ENCODE measurements at places on chromosomes 4 and X.

GRCh38 chr4:55124322-55125076 is 896 bp downstream of the KDR start:
- no peak for DNase-seq
- no peak overlapping the region for H3K4me3 ChIP-seq
- H3K36me3 ChIP-seq = no peaks in the 10 kb centered on the region
- H3K27ac ChIP-seq = no peak overlapping the region

DNA sequence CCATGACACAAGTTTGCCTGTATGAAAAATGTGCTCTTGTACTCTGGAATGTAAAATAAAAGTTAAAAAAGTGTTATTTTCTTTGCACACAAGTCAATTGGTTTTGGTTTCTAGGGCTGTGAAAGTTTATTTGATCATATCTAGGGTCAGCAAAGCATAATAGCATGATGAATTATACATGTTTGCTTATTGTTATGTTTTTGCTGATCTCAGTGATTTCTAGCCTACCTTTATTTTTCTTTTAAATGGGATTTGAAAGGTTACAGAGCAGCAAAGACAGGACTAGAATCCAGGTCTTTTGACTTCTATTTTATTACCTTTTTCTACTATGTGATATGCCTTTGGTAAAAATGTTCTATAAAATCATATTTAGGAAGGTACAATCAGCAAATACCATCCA is 481.0 kb downstream of the PRR32 start:
- no peaks in the 10 kb centered on the region for H3K36me3 ChIP-seq
- no peak overlapping the region for H3K27ac ChIP-seq
- H3K27me3 ChIP-seq = no peaks in the 10 kb centered on the region

GRCh38 chrX:39773923-39774773 is 323.6 kb downstream of the BCOR start:
- no peak overlapping the region for H3K4me3 ChIP-seq
- no peak overlapping the region for H3K27ac ChIP-seq
- H3K27me3 ChIP-seq = no peaks in the 10 kb centered on the region
- no peaks in the 10 kb centered on the region for H3K36me3 ChIP-seq
- no peaks in the 10 kb centered on the region for H3K4me1 ChIP-seq
- DNase-seq = no peak

GRCh38 chr4:81042578-81043365 is 12.3 kb downstream of the BMP3 start:
- no peaks in the 10 kb centered on the region for H3K36me3 ChIP-seq
- peaks cover 59% of the 10 kb centered on the region for H3K27me3 ChIP-seq
- H3K27ac ChIP-seq = no peak overlapping the region
- H3K4me3 ChIP-seq = no peak overlapping the region
- no peaks in the 10 kb centered on the region for H3K4me1 ChIP-seq
- DNase-seq = no peak

GRCh38 chrX:49995795-49996455 is 73.5 kb downstream of the CLCN5 start:
- no peaks in the 10 kb centered on the region for H3K27me3 ChIP-seq
- H3K36me3 ChIP-seq = no peaks in the 10 kb centered on the region
- H3K4me3 ChIP-seq = 0 out of 2 replicates have a peak overlapping the region, but pooled peaks have one; percentile 49
- no peak for DNase-seq

- no peak for DNase-seq
- H3K4me3 ChIP-seq = peak overlapping the region; percentile 88
- H3K4me1 ChIP-seq = peaks cover 52% of the 10 kb centered on the region
- H3K27ac ChIP-seq = peak overlapping the region; percentile 82
Measured at GRCh38 chr4:139015948-139016471, 429 bp downstream of the NOCT start.

DNA sequence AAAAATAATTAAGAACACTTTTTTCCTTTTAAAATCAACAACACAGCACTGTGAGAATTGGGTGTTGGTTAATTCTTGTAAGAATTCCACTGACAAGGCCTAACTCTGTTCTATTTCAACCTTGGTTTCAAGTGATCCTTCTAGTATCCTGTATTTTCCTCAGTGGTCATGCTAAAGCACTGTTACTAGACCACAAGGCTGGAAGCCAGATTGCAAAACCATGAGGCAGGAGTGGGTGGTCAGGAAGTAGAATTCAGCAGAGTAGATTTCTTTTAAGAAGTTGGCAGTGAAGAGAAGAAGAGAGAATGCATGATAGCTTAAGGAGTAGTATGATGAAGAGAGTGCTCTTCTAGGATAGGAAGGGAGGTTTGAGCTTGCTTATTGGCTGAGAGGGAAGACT is 71.6 kb upstream of the LEF1 start:
- H3K27ac ChIP-seq = no peak overlapping the region
- H3K4me3 ChIP-seq = no peak overlapping the region
- no peaks in the 10 kb centered on the region for H3K4me1 ChIP-seq
- DNase-seq = no peak
- H3K27me3 ChIP-seq = no peaks in the 10 kb centered on the region
- H3K36me3 ChIP-seq = no peaks in the 10 kb centered on the region

- no peaks in the 10 kb centered on the region for H3K27me3 ChIP-seq
- no peaks in the 10 kb centered on the region for H3K4me1 ChIP-seq
- H3K4me3 ChIP-seq = no peak overlapping the region
- peak; percentile 38 for DNase-seq
- H3K36me3 ChIP-seq = no peaks in the 10 kb centered on the region
Measured at GRCh38 chr4:103429283-103429682, 231.1 kb upstream of the CENPE start.

DNA sequence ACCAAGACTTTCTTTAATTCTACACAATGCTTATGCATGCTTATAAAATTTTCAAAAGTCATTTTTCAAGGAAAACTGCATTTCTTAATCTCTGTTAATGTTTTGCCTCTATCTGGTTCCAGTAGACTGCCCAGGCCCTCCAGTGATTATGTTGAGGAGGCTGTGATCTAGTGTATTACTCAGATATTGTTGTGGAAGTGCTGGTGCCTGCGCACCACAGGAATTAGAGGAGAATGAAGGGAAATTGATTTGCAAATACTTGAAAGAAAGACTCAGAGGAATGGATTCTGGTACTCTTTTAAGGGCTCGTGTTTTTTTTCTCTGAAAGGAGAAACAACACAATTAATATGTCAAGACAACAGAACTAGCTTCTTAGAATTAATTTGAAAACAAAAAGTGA is 1015.1 kb downstream of the RPA4 start:
- H3K4me3 ChIP-seq = no peak overlapping the region
- no peaks in the 10 kb centered on the region for H3K36me3 ChIP-seq
- H3K27ac ChIP-seq = no peak overlapping the region
- no peaks in the 10 kb centered on the region for H3K27me3 ChIP-seq

DNA sequence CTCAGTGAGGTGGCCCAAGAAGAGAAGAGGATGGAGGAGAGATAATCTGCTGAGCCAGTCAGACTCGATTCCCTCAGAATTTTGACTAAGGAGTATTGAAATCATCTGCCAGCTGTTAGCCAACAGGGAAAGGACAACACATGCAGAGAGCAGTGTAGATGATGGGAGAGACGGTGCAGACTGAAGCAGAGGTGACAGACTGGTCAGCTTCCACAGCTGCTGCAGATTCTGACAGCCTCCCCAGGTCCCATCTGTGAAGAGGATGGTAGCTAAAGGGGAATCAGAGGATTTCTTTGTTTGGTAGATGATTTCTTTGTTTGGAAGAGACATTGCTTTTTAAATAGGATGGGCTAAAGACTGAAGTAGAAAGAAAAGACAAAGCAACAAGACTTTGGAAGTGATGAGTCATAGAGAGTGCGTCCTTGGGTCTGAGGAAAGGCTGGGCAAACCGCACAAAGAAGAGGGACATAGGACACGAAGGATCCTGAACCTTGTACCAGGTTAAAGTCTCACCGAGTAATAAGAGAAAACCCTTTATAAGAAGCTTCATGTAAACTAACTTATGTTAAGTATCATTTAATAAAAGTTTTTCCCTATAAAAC is 27.6 kb downstream of the INTU start:
- H3K27me3 ChIP-seq = no peaks in the 10 kb centered on the region
- no peaks in the 10 kb centered on the region for H3K4me1 ChIP-seq
- no peak for DNase-seq
- H3K27ac ChIP-seq = no peak overlapping the region
- H3K4me3 ChIP-seq = no peak overlapping the region
- H3K36me3 ChIP-seq = no peaks in the 10 kb centered on the region

- H3K27ac ChIP-seq = no peak overlapping the region
- no peaks in the 10 kb centered on the region for H3K27me3 ChIP-seq
- no peaks in the 10 kb centered on the region for H3K36me3 ChIP-seq
- no peak overlapping the region for H3K4me3 ChIP-seq
Measured at GRCh38 chrX:14920196-14920595, 47.0 kb downstream of the MOSPD2 start.

GRCh38 chr4:119833611-119834010 is 205.0 kb upstream of the PDE5A start:
- no peak overlapping the region for H3K4me3 ChIP-seq
- H3K36me3 ChIP-seq = no peaks in the 10 kb centered on the region
- H3K4me1 ChIP-seq = no peaks in the 10 kb centered on the region
- H3K27ac ChIP-seq = no peak overlapping the region
- H3K27me3 ChIP-seq = no peaks in the 10 kb centered on the region

GRCh38 chr4:132809298-132810032 is 339.6 kb upstream of the PCDH10 start:
- H3K27me3 ChIP-seq = no peaks in the 10 kb centered on the region
- no peak overlapping the region for H3K4me3 ChIP-seq
- no peak for DNase-seq
- H3K27ac ChIP-seq = no peak overlapping the region
- H3K4me1 ChIP-seq = no peaks in the 10 kb centered on the region
- no peaks in the 10 kb centered on the region for H3K36me3 ChIP-seq

DNA sequence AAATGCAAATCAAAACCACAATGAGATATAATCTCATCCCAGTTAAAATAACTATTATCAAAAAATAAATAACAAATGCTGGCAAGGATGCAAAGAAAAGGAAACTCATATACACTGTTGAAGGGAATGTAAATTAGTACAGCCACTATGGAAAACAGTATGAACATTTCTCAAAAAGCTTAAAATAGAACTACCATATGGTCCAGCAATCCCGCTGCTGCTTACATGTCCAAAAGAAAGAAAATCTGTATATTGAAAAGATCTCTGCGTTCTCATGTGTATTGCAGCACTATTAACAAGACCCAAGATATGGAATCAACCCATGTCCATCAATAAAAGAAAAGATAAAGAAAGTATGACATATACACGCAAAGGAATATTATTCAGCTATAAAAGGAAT is 3.0 kb upstream of the NAP1L2 start:
- H3K4me1 ChIP-seq = no peaks in the 10 kb centered on the region
- DNase-seq = no peak
- no peaks in the 10 kb centered on the region for H3K36me3 ChIP-seq
- no peaks in the 10 kb centered on the region for H3K27me3 ChIP-seq

DNA sequence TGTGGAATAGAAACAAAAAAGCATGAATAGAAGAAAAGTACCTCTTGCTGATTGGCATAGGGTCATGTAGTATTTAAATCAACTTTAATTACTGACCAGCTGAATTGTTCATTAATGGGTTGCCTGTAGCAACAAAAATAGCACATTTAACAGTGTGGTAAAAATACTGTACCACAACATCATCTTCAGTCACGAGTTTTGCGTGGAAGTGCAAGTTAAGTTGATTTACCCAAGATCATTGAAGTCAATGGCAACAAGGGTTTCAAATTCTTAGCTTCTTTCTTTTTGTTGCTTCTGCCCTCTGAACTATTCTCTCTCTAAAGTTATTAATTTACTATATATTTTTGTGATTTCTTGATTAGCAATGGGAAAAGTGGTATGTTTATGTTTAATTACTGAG is 526.6 kb downstream of the C4orf33 start:
- H3K27ac ChIP-seq = no peak overlapping the region
- no peaks in the 10 kb centered on the region for H3K36me3 ChIP-seq
- no peak for DNase-seq

DNA sequence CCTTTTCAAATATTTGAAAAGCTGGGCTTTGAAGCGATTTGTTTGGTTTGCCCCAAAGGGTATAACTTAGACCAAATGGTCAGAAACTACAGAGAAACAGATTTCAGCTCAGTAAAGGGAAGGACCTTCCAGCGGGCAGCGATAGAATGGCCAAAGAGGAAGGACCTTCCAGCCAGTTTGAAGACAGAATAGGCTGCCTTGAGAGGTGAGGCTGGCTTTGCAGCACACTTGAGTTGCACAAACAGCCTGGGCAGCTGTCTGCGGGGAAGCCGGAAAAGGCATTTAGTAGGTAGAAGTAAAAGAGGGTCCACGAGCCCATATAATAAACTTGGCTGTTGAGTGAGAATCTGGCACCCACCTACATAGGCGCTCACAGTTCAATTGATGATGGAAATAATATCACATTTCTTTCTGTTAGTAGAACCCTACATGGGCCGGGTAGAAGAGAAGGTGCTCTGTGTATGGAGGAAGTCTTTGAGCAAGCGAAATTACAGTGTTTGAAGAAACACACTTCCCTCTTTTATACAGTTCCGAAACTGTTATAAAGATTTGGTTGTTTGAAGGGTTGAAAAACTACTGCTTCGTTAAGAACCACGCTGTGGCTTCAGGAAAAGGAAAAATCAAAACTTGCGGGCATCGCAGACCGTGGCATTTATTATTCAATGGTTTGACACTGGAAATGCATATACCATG is 75.0 kb upstream of the SORBS2 start:
- H3K4me3 ChIP-seq = no peak overlapping the region
- H3K4me1 ChIP-seq = no peaks in the 10 kb centered on the region
- H3K36me3 ChIP-seq = no peaks in the 10 kb centered on the region
- H3K27me3 ChIP-seq = no peaks in the 10 kb centered on the region
- H3K27ac ChIP-seq = no peak overlapping the region

GRCh38 chr4:44701037-44701436 is 22.8 kb downstream of the GUF1 start:
- no peak for DNase-seq
- no peaks in the 10 kb centered on the region for H3K27me3 ChIP-seq
- H3K27ac ChIP-seq = no peak overlapping the region
- no peaks in the 10 kb centered on the region for H3K4me1 ChIP-seq
- peaks cover 43% of the 10 kb centered on the region for H3K36me3 ChIP-seq

DNA sequence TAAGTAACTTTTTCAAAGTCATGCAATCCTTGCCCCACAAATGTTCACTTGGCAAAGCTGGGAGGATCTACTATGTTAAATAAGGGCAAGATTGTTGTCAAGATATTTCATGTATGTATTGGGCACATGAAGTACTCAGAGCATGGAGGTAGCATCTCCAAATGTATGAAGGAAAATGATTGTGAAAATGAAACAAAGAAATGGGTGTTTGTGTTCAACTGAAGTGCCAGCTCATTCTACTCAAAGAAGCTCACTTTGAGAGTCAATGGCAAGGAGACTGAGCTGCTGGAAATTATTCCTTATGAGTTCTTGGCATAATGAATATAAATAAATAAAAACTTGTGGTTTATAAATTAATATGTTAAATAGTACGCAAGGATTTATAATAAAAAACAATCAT is 124.5 kb upstream of the ARSJ start:
- no peaks in the 10 kb centered on the region for H3K36me3 ChIP-seq
- no peak overlapping the region for H3K27ac ChIP-seq
- DNase-seq = no peak

- no peak overlapping the region for H3K4me3 ChIP-seq
- H3K27me3 ChIP-seq = no peaks in the 10 kb centered on the region
- no peak for DNase-seq
- peaks cover 1% of the 10 kb centered on the region for H3K4me1 ChIP-seq
- no peaks in the 10 kb centered on the region for H3K36me3 ChIP-seq
- H3K27ac ChIP-seq = no peak overlapping the region
Measured at GRCh38 chr4:186347743-186348142, 81.8 kb downstream of the F11 start.

Measured in HCT116 (cell line).